NCI-H1092 treated with DMSO at 0.1 percent for 48 hours (cell line): ENCODE measurements at places on chromosomes 3 and 15.

- no peak for DNase-seq
Measured at GRCh38 chr3:58429657-58430056, 4.0 kb downstream of the PDHB start.

DNA sequence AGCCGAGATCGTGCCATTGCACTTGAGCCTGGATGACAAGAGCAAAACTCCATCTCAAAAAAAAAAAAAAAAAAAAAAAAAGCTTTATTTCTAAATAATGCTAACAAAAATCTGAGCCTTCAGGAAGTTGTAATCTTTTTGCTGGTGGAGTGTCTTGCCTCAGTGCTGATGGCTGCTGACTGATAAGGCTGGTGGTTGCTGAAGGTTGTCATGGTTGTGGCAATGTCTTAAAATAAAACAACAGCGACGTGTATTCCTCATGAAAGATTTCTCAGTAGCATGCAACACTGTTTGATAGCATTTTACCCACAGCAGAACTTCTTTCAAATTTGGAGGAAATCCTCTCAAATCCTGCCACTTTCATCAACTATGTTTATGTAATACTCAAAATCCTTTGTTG is 77.4 kb upstream of the PTPRG start:
- DNase-seq, result no peak

DNA sequence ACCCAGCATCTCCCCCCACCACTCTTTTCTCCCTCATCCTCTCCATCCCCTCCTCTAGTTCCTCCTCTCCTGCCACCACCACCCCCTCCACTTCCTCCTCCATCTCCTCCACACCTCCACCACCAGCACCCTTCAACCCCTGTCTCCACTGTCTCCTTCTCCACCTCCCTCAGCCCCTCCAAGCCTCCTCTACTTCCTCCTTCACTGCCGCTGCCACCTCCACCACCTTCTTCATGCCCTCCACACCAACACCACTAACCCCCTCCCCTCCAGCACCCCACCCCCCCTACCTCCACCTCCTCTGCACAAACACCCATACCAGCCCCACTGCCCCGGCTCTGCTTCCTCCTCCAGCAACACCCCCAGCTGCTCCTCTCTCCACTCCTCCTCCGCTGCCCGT is 88.0 kb downstream of the HES1 start:
- DNase-seq, result no peak

DNA sequence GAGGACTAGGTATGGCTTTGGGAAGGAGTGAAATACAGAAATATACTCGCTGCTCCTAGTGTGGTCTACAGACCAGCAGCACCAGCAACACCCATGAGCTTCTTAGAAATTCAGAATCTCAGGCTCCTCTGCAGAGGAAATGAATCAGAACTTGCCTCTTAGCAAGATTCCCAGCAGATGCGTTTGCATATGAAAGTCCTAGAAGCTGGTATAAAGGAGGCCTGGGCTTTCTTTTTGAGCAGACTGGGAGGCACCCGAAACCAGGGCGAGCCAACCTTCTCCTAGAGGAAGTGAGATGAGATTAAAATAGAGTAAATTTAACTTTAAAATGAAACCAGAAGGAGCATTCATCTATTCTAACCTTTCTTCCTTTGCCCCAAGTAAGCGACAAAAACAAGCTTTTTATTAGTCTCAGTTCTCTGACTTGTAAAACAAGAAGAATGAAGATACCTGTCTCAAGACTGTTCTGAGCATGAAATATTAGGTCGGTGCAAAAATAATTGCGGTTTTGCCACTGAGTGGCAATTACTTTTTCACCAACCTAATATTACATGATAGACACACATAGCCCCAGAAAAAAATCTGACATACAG is 140.0 kb downstream of the PDZRN3 start:
- no peak for DNase-seq

DNA sequence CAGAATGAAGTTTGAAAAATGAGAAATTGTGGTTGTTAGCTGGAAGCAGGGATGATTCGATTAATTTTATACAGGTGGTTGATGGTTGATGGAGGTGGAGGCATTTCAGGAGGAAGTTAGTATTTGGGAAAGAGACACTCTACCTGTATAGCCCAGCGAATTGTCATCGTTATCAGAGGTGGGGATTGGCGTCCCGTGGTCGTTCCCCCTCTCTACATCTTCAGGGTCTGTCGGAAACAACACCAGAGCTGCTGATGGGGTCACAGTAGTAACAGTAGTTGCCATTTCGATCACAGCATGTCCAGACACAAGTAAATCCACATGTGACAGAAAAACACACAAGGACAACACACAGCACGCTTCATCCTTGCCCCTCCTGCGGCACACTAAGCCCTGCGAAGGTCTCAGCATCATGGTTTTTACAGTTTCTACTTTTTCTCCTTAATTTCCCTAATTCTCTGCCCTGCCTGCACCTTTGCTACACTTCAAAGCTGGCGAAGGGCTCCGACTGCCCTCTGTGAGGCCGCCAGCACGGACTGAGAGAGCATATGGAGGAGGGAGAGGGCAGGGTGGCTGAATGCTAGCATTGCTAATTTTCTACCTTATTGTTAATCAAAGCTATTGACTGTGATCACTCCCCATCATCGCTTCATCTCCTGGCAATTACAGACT is 642.3 kb downstream of the ROBO1 start:
- DNase-seq, result no peak

GRCh38 chr3:146020969-146021368 is 140.0 kb downstream of the PLOD2 start:
- no peak for DNase-seq

DNA sequence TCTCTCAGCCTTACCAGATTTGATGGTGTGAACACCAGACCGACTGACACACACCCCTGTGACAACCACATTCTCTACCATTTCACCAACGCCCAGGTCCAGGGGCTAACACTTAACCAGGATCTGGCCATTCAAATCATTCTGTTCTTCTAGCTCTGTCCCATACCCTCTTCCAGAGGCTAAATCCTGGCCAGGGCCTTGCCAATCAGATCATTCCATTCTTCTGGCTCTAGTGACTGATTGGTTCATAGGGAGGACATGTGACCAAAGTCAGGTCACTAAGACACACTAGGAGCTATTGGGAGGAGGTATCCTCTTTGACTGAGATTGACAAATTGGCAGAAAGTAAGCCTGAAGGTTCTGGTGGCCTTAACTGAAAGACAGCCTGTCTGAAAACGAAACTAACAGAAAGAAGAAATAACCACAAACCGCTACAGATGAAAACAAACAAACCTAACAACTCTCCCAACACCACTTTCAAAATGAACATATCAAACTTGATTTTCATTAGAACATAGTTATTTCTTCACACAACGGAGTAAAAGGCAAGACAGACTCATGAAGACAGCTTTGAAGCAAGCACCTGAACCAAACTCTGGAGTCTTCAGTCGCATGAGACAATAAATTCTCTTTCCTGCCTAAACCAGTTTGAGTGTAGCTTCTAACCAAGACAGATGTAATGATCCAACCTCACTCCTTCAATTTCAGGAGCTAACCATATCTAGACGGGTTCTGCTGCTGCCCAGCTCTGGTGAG is 68.5 kb downstream of the TRANK1 start:
- DNase-seq, result no peak

- DNase-seq, result no peak
Measured at GRCh38 chr3:124131158-124131557, 139.2 kb upstream of the ROPN1 start.

- DNase-seq, result no peak
Measured at GRCh38 chr15:22933641-22934061, 46.5 kb downstream of the CYFIP1 start.

GRCh38 chr3:42663581-42664437 is 10.3 kb downstream of the ZBTB47 start:
- DNase-seq, result no peak

GRCh38 chr3:34213478-34213877 is 415.0 kb downstream of the PDCD6IP start:
- DNase-seq, result peak; percentile 73

DNA sequence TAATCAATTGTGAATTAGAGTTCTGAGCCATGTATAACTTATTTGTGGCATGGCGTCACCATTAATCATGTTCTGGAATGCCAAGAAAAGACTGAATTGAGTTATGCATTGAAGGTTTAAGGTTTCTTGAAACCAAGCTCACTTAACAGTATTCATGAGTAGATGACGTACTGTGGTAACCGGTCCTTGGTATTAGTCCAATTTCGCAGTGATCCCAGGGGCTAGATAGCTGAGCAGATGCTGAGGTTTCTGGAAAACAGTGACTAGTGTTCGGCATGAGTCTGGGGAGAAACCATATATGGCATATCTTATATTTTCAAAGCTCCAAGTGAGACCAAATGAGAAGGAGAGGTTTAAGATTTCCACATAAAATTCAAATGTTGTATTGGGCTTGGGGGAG is 218.3 kb upstream of the LYSMD4 start:
- DNase-seq, result no peak
